Muscle of back (tissue), 13 donors: ENCODE measurements at places on chromosomes 11 and 22. TPM values are rescaled to one million over a fixed set of nuclear protein-coding genes. Genes with fewer than 3 reads are reported as not detected.

Gene INS
- not detected for polyA plus RNA-seq

Gene C22orf42
- polyA plus RNA-seq, result not detected

Gene MMP13
- polyA plus RNA-seq, result not detected

Gene APOL1
- 4.3 TPM for polyA plus RNA-seq

Gene RAG2
- 0.41 TPM for polyA plus RNA-seq

Gene GDPD4
- 0.56 TPM for polyA plus RNA-seq

Gene SLC22A8
- not detected for polyA plus RNA-seq

Gene CRYBB3
- polyA plus RNA-seq, result 0.63 TPM

Gene GVQW3
- polyA plus RNA-seq, result 5.7 TPM

Gene SOX10
- 5.3 TPM for polyA plus RNA-seq

Gene B4GALNT4
- 16.0 TPM for polyA plus RNA-seq

Gene HEPN1
- polyA plus RNA-seq, result not detected

Gene SLC5A12
- 0.10 TPM for polyA plus RNA-seq

Gene TSPAN18
- 58.7 TPM for polyA plus RNA-seq

Gene FBLN1
- 210 TPM for polyA plus RNA-seq

Gene FGF4
- polyA plus RNA-seq, result 7.0 TPM

Gene LRRC75B
- 6.4 TPM for polyA plus RNA-seq

Gene NCAM1
- polyA plus RNA-seq, result 151 TPM

Gene FDXACB1
- 2.5 TPM for polyA plus RNA-seq

Gene RASSF10
- polyA plus RNA-seq, result 0.32 TPM

Gene NPAT
- 8.2 TPM for polyA plus RNA-seq

Gene SCGB1D2
- not detected for polyA plus RNA-seq

Gene CASP1
- 18.1 TPM for polyA plus RNA-seq

Gene OVOL1
- not detected for polyA plus RNA-seq

Gene DCDC1
- polyA plus RNA-seq, result 0.40 TPM

Gene CHID1
- polyA plus RNA-seq, result 70.8 TPM

Gene ROBO4
- polyA plus RNA-seq, result 22.8 TPM

Gene VSIG10L2
- polyA plus RNA-seq, result not detected

Gene GLYATL1
- 1.3 TPM for polyA plus RNA-seq

Gene MMP8
- 0.28 TPM for polyA plus RNA-seq

Gene PTGDR2
- 1.1 TPM for polyA plus RNA-seq

Gene ASCL2
- not detected for polyA plus RNA-seq

Gene SCARF2
- 13.7 TPM for polyA plus RNA-seq

Gene IGLL5
- polyA plus RNA-seq, result not detected

Gene SLC16A8
- polyA plus RNA-seq, result 1.8 TPM

Gene OR56A1
- not detected for polyA plus RNA-seq

Gene LMF2
- 44.9 TPM for polyA plus RNA-seq

Gene MPZL2
- 5.9 TPM for polyA plus RNA-seq

Gene PTPN5
- polyA plus RNA-seq, result 0.23 TPM

Gene UPK2
- 0.67 TPM for polyA plus RNA-seq

Gene RCOR2
- 9.7 TPM for polyA plus RNA-seq

Gene ANKRD13D
- 28.6 TPM for polyA plus RNA-seq

Gene NXPE4
- not detected for polyA plus RNA-seq

Gene OR10S1
- polyA plus RNA-seq, result not detected

Gene ABTB2
- polyA plus RNA-seq, result 8.5 TPM

Gene TMPRSS4
- 0.11 TPM for polyA plus RNA-seq

Gene WBP2NL
- 1.9 TPM for polyA plus RNA-seq

Gene TSSC4
- polyA plus RNA-seq, result 25.2 TPM

Gene CFAP300
- 1.8 TPM for polyA plus RNA-seq

Gene OR4S2
- polyA plus RNA-seq, result not detected

Gene PVALB
- polyA plus RNA-seq, result 9.4 TPM

Gene PGA5
- polyA plus RNA-seq, result not detected

Gene GPHA2
- polyA plus RNA-seq, result 0.27 TPM

Gene LMO1
- 2.6 TPM for polyA plus RNA-seq

Gene RFPL2
- not detected for polyA plus RNA-seq

Gene SESN3
- 135 TPM for polyA plus RNA-seq

Gene POU2AF1
- 0.20 TPM for polyA plus RNA-seq

Gene BTG4
- polyA plus RNA-seq, result not detected

Gene PRAME
- polyA plus RNA-seq, result not detected

Gene OR52I2
- polyA plus RNA-seq, result not detected
